ENCODE measurements at places on chromosomes 2 and 18.

- peak; percentile 9 for DNase-seq
Observed at GRCh38 chr2:229416116-229416694, 145.1 kb upstream of the PID1 start.

DNA sequence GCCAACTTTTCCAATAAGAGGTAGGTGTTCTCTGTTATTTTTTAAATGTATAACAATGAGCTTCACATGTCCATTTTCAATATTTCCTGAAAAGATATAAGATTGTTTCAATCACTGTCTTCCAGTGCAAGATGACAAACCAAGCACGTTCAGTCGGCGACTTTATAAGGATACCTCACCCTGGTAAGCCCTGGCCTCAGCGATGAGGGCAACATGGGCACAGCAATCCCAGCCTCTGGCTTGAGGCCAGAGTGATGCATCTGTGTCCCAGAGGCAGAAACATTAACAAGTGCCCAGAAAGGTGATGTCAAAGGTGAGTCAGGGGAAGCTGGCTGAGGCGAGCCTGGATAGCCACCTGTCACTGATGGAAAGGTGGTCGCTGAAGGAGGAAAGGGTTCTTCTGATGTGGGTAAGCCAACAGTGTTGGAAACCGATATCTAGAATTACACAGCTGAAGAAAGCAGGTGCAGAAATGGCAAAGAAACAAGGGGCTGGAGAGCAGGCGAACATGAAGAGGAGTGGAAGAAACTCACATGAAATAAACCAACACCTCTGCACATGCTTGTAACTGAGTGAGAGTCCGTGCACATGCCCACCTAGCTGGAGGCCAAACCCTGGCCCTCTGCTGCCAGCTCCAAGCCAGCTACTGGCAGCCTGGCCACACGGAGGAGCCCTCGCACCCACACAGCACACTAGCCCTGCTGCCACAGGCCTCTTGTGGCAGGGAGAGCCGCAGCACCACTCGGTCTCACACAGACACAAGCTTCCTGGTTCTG lies 65.5 kb downstream of the FBXO15 start:
- peak; percentile 71 for DNase-seq

- no peak for DNase-seq
Observed at GRCh38 chr18:31393286-31393685, 16.7 kb downstream of the DSG4 start.

- peak; percentile 71 for DNase-seq
Observed at GRCh38 chr2:216666461-216667233, 28.7 kb downstream of the IGFBP5 start.

DNA sequence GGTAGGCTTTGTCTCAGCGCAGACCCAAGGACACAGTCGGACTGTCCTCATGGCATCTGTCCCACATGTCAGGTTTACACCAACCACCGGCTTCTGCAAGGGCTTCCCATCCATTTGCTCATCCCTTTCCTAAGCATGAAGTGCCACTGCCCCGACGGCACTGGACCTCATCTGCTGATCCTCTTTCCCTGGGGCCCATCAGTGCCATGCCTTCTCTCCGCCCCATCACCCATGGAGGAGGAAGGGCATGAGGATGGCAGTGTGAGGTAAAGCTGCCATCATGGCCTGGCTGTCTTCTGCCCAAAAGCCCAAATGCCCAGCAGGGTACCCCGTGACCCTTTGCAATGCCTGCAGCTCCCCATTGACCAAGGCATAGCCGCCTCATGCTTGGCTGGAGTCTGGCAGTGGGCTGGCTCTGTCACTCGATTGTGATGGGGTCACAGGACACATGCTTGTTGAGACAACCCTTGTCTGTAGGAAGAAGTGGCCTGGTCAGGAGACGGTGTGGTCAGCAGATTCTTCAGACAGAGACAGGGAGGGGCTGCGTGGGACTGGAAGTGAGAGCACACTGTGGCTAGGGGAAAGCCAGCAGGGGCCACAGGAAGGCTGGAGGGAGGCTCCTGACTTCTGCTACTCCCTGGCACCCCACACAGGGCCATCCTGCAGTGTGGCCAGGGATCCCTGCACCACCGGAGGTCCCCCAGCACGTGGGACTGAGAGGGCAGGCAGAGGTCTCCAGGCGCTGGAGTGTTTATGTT lies 493.7 kb upstream of the HS6ST1 start:
- no peak for DNase-seq

DNA sequence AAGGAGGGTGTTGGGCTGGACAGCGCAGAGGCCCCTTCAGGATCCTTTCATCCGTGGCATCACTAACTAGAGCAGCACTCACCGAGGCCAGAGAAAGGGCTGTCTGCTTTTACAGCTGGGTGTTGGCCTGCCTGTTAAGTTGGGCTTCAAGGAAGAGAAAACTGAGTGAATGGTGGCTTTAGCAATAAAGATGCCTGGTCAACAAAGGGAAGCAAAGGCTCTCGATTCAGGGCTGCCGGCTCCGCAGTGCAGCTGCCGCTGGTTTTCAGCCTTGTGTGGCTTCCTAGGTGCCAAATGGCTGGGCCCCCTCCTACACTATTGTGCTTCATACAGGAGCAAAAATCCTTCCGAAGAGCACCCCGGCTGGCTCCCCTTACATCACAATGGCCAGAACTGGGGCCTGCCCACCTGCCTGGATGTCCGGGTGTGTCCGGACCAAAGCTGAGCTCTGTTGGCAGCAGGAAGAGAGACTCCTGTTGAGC lies 61.0 kb upstream of the GPR45 start:
- no peak for DNase-seq

DNA sequence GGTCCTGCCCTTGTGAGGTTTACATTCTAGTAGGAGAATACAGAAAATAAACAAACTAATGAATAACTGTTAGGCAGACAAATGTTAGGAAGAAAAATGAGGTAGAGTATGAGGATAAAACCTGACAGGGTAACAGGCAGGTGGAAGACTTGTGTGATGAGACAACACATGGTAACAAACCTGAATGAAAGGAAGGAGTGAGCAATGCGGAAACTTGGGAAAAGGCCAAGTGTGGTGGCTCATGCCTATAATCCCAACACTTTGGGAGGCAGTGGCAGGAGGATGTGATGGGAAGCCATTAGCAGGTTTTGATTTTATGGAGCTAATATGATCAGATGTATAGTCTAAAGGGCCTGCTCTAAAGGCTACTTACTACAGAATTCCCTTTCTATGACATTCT lies 74.2 kb downstream of the INO80D start:
- no peak for DNase-seq

Data from B cell (primary cell).